Activated naive CD4-positive, alpha-beta T cell treated with Interleukin-2 at 50 U/mL for 16 hours (primary cell): ENCODE measurements at places on chromosomes 3 and 15.

DNA sequence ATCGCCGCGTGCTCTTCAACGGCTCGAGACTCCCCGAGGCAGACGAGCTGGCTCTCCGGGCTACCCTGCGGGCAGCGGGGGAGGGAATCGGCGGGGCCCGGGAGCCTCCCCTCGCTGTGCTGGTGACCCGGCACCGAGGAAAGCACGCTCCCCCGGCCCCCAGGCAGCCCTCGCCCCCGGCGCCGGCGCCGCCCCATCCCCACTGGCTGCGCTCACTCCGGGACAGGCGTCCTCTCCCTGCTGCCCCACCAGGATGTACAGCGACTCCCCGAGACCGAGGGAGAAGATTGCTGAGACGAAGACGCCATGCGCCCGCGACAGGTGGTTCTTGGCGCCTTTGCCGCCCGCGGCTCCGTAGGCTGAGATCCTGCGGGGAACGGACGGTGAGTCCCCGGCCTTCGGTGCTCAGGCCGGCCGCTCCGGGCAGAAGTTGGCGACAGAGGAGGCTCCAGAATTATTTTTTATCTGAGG is 1.7 kb downstream of the LTK start:
- peak; percentile 29 for DNase-seq

DNA sequence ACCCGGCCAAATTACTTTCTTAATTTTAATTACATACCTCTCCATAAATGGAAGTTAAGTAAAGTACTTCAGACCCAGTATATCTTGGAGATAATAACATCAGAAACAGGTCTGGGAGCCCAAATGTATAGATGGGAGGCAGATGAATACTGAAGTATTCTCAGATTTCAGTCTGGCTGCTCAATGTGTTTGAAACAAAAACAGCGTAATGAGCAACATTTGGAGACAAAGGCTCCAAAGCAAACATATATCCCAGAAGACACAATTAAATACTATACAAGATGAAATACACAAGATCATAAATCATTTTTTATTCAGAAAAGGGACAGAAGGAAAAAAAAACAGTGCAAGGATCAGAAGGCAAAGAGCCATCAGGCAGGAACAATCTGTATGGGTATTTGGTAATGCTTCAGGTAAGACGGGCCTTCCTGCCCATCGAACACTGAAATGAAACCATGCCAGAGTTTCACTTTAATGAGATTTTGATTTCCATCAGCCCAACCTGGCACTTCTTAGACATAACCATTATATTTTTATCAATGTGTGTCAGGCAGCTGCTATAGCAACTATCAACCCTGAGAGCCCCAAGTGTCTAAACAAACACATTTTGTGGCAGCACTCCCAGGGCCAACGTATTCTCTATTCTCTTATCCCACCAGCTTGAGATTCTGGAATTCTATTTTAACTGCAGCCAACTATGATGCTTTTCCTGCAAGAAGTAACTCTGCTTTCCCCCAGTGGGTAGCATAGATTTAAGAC is 210.8 kb downstream of the STT3B start:
- no peak for DNase-seq

DNA sequence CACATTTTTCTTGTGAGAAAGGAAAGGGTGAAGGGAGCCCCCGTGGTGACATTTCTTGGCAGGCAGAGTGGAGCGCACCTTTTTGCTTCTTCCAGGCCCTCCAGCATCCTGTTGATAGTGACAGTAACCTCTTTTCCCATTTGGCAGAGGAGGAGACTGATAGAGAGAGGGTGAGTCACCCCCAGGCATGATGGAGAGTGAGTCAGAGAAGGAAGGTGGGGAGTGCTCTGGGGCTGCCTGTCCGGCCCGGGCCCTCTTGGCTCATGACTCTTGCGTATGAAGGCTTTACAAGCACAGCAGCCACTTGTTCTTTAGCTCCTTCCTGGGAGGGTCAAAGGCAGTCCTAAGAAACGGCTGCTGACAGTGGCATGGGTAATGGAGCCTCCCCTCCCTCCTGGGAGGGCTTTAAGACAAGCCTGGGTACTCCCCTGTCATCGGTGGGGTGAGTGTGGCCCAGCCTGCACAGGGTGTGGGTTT is 16.0 kb downstream of the ANKRD63 start:
- no peak for DNase-seq

DNA sequence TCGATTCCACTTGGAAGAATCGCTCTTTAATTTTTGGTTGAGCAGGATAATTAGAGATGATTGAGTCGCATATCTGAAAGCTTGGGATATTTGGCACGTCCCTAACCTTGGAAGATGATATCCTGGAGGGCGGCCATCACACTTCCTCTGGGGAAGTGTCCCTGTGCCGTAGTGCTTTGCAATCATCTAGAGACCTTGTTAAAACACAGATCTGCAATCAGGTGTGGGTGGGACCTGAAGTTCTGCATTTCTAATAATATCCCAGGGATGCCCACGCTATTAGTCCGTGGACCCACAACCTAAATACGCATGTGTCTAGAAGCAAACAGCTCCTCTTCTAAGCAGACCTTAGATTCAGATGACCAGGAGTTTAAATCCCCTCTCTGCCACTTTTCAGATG is 20.5 kb downstream of the MYO1E start:
- no peak for DNase-seq

- no peak for DNase-seq
Measured at GRCh38 chr15:79437275-79438000, 5.3 kb downstream of the MINAR1 start.

- no peak for DNase-seq
Measured at GRCh38 chr15:40639677-40640076, 45.6 kb downstream of the KNL1 start.

- DNase-seq, result no peak
Measured at GRCh38 chr3:184584464-184584891, 22.9 kb downstream of the EPHB3 start.

GRCh38 chr3:161337311-161337710 is 34.0 kb downstream of the SPTSSB start:
- DNase-seq, result no peak
